Caudate nucleus (tissue), 63 donors: ENCODE measurements at places on chromosomes 6 and 20.

DNA sequence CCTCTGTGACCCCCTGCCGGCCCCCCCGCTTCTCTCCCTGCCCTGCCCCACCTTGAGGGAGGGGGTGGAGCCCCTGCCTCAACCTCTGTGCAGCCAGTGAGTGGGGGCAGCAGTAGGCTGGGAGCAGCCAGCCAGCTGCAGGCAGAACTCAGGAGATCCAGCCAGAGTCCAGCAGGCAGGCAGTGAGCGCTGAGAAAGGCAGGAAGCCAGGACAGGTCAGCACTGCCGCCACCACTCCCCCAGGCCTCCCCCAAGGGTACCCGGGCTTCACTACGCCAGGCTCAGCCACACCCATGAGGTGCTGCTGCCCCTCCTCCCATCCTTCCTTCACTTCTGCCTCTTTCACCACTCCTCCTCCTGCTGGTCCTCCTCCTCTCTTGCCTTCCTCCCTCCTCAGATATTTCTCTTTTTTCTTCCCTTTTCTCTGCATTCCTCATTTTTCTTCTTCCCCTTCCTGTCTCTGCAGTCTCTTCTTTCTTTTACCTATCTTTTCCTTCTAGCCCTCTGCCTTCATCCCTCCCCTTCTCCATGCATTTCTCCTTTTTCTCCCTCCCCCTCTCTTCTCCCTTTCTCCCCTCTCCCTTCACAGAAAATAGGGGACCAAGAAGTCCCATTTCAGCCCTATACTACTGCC, 11.5 kb downstream of the TMEM63B start:
- no peak for DNase-seq

DNA sequence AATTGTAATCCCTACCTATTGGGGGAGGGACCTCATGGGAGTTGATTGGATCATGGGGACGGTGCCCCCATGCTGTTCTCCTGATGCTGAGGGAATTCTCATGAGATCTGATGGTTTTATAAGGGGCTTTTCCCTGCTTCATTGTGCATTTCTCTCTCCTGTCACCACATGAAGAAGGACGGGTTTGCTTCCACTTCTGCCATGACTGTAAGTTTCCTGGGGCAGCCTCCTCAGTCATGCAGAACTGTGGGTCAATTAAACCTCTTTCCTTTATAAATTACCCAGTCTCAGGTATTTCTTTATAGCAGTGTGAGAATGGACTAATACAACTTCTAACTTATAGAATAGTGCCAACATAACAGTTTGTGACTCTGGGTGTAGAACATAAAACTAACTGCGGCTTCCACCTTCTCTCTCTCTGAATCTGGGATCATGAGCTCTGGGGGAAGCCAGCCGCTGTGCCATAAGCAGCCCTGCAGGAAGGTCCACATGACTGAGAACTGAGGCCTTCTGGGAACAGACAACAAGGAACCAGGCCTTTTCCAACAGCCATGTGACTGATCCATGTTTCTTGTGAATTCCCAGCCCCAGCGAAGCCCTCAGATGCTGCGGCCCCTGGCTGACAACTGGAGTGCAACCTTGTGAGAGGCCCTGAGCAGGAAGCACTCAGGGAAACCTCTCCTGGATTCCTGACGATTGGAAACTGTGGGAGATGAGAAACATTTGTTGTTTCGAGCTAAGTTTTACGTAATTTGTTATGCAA, 3.4 kb upstream of the HLA-A start:
- DNase-seq = no peak

- no peak for DNase-seq
These were observed 54.2 kb downstream of the IRF4 start for GRCh38 chr6:445571-446417.

DNA sequence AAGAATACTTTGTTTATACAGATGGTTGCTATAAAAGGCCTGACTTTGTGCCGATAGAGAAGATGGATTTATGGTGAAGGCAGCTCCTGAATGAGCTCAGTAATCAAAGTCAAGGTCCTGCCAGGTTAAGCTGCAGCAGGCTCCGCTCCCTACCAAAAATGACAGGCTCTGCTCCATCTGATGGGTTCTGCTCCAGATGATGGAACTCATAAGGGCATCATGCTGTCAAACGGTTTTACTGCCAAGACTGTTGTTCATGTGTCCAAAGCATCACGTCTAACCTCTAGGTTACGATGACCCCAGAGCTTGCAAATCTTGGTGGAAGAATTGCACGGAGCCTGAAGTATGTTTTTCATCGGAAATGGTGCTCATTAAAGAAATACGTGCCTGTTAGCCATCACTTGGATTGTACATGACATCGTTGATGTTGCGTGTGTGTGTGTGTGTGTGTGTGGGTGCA, 19.2 kb upstream of the PTGIS start:
- no peak for DNase-seq

DNA sequence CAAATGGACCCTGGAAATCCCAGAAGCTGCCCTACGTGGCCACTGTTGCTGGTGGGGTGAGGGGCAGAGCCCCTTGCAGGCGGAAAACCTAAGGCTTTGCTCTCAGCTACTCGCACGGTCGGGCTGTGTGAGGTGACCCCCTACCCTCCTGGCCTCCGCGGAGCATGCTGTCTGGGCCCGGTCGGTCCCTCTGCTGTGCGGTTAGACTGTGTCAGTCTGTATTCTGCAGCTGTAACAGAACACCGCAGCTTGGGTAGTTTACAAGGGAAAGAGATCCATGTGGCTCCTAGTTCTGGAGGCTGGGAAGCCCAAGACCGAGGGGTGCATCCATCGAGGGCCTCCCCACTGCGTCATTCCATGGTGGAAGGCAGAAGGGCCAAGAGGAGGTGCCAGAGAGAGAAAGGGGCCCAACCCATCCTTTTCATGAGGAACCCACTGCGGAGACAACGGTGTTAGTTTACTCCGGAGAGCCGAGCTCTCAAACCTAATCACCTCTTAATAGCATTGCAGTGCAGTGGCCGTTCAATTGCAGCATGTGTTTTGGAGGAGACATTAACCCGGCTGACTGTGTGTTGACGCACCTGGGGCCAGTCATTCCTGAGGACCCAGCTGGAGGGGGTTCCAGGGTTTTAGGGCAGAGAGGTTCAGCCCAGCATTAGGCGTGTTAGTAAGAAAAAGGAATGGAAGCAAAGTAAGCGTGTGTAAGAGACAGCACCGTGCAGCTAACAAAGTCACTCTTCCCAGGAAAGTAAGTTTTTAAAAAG, 18.3 kb downstream of the COL9A3 start:
- no peak for DNase-seq
